Astrocyte (in vitro differentiated cells and primary cell): ENCODE measurements at places on chromosomes 5 and 9.

DNA sequence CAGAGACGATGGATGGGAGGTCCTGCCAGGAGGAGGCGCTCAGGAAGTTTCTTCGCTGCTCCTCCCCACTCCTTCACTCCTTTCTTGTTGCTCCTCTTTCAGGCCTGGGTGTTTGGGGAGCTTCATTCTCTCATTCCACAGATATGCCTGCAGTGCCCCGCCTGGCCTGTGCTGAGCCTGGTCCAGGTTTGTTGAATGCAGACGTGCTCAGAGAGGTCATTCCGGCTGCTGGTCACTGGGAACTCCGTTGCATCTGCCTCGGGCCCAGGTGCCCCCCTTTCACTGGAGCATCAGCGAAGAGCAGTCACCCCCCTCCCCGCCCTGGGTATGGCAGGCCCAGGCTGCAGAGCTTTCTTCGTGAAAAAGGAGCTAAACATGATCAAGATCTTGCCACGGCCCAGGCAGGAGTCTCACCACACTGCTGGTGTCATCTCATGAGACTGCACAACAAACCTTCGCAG lies 15.5 kb downstream of the SURF6 start:
- no peak for DNase-seq

DNA sequence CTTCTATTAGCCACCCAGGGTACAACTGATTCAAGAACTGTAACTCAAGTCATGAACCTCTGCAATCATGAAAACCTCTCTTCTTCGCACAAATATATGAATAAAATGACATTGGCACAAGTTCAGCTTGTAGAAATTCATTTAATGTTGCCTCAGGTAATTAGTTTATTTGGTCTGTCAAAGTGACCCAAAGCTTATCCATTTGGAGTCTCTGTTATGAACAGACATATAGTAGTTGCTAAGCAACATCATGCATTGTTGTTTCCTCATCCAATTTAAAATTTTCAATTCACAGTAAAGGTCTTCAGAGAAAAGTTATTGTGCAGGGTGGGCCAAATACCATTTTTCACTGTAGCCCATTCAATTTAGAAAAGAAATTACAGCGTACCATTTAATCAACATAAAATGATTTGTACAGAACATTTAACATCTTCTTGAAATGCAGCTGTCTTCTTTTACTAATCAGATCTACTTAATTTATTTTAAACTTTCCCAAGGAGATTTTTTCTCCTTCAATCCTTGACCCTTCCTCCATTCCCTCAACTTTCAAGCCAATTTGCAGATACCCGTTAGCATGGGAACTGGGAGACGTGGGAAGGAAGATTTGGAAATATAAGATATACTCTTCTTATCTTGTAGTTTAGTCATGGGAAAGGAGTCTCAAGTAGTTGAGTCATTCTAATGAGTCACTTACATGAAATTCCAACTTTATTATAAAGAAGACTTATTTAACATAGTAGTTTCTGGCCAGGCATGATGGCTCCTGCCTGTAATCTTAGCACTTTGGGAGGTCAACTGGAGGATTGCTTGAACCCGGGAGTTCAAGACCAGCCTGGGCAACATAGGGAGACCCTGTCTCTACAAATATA lies 231.3 kb downstream of the ATPSCKMT start:
- DNase-seq: peak; percentile 97

- peak; percentile 83 for DNase-seq
These were observed at the start of gene MSX2 for GRCh38 chr5:174724484-174725260. Gene MSX2, plus strand, starts transcription at chr5:174724582. Its CDS starts 78 bp downstream, at chr5:174724660.

GRCh38 chr9:97763874-97764273 lies 66.7 kb upstream of the XPA start:
- no peak for DNase-seq

DNA sequence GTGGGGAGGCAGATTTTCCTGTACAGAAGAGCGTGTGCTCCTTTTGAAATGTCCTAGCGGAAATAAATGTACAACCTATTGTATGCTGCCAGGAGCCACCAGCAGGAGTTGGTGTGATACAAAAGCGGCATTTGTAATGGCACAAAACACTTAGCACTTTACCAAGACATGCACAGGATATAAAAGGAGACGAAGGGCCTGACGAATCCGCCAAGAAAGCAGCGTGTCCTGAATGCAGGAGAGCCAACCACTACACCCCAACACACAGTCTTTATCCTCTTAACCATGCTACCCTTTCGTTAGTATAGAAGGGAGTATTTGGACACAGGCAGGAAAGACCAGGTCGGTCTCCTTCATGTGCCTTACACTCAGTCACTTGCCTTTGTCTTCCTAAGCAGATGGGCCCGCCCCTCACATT lies 218.1 kb downstream of the TRIM32 start:
- DNase-seq: no peak

GRCh38 chr5:144465441-144465840 lies 294.8 kb downstream of the KCTD16 start:
- peak; percentile 44 for DNase-seq

DNA sequence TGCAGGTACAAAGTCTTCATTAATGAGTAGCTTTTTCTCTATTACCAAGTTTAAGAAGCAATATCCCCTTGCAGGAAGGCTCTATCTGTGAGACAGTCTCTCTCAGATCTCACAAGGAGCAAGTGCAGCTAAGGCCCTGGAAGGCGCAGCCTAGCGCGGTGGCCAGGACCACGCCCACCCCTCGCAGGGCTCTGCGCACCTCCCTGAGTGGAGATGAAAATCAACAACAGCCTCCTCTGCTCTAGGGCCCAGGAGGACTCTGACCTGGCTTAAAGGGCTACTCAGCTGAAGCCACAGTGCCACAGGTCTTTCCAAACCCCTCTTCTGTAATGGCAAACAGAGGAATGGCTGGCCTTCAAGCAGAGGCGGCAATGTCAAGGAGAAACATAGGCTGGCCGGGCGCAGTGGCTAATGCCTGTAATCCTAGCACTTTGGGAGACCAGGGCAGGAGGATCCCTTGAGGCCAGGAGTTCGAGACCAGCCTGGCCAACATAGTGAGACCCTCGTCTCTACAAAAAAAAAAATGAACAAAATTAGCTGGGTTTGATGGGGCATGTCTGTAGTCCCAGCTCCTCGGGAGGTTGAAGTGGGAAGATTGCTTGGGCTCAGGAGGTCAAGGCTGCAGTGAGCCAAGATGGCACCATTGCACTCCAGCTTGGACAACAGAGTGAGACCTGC lies 11.9 kb downstream of the SEC16A start:
- no peak for DNase-seq

- no peak for DNase-seq
These were observed 1.6 kb downstream of the DCTN4 start for GRCh38 chr5:150757087-150757649.

DNA sequence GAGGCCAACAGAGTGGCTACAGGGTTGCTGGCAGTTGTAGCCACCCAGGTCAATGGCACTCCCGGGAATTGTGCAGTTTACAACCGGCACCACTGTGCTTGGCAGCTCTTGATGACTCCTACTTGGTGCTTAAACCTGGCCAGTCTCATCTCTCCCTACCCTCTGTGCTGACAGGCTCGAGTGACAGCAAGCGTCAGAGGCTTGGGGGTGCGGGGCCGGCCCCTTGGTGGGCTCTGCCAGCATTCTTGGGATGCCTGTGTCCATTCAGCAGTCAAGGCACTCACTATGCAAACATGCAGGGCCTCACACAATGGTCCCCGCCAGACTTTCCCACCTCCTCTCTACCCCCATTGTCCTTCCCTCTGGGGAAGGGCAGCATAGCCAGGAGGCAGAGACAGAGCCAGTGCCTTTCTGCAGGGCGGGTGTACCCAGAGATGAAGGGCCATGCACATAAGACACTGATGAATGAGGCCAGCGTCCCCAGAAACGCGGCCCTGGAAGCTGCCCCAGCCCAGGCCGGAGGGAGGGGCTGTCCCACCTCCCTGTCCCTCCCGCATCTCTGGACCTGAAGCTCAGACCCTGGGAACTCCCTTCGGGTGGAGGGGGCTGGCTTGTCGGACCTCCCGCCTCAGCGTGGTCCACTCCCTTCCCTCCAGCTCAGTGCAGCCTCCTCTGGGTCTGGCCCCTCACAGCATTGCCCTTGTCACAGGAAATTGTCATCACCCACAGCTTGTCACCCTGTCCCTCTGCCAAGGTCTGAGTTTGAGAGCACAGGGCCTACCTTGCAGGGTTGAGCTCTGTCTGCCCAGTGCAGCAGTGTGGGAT lies 26.4 kb upstream of the NOTCH1 start:
- DNase-seq: peak; percentile 70

GRCh38 chr9:98226957-98227356 lies 28.5 kb downstream of the TBC1D2 start:
- no peak for DNase-seq

GRCh38 chr9:81666123-81666522 lies 23.2 kb downstream of the TLE1 start:
- peak; percentile 43 for DNase-seq

- peak; percentile 54 for DNase-seq
These were observed 36.2 kb downstream of the SLC44A1 start for GRCh38 chr9:105280691-105281090.

DNA sequence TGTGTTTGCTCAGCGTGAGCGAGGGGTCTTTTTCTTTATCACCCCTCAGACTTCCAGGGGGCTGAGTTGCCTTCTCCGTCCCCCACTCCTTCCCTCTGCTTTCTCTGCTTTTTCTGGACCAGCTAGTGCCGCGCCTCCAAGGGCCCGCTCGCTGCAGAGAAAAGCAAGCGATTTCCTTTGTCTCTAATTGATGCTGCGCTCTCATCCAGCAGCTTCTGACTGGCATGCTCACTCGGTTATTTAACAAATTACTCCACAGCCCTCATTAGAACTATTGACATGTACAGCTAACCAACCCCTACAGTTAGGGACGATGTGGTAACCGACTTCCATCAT lies 288.0 kb downstream of the ELAVL2 start:
- no peak for DNase-seq

DNA sequence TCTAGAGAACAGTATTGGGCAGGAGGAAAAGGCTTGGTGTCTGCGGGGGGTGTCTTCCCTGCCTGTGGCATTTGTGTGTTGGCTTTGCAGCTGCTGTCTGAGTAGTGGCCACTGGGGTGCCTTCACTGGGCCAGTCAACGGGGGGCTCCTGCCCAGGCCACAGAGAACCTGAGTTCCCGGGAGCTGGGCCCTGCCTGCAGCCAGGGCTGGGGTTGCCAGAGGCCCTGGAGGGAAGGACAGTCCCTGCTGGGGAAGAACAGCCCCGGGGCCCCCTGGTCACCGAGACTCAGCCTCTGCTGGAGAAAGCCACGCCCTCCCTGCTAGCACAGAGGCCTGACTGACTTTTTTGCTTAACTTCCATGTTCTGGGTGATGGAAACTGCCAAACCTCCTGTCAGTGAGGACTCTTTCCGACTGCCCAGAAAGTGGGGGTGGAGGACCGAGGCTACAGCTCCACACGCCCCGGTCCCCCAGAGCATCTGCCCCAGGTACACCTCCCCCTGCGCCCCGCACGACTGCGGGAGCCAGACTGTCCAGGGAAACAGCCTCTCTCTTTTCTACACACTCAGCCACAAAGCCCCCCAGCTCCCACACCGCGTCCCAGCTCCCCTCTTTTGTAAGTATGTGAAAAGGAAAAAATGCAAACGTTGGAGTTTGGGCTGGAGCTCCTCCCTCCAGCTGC lies 133.4 kb downstream of the DAB2IP start:
- no peak for DNase-seq

- no peak for DNase-seq
These were observed 343.2 kb downstream of the ACTL7B start for GRCh38 chr9:108512426-108513173.

DNA sequence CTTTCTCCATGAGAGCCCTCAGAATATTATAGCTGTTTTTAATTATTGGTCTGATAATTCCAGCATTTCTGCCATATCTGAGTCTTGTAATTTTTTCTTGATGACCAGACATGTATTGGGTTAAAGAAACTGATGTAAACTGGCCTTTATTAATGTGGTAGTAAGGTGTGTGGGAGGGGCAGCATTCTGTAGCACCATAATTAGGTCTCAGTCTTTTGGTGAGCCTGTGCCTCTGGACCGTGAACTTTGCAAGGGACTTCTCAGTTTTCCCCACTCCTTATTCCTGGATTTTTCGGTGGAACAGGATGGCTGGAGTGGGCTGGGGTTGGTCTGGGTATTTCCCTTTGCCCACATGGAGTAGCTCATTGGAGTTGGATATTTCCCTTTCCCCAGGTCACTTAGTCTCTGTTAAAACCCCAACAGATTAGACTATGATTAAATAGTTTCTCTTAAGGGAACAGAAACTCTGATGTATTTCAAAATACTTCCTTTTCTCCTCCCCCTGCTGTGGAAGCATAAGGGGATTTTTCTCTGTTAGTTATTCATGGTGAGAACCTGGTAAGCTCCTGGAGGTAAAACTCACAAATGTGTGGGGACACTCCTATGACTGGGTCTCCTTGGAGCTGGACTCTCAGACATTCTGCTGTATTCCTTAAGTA lies 52.4 kb downstream of the FSD1L start:
- DNase-seq: no peak

- peak; percentile 50 for DNase-seq
These were observed 209.4 kb upstream of the TLE4 start for GRCh38 chr9:79362100-79363081.

- peak; percentile 8 for DNase-seq
These were observed 31.1 kb upstream of the IQGAP2 start for GRCh38 chr5:76371960-76372322.

GRCh38 chr5:149410721-149411432 lies 31.8 kb upstream of the IL17B start:
- DNase-seq: no peak

DNA sequence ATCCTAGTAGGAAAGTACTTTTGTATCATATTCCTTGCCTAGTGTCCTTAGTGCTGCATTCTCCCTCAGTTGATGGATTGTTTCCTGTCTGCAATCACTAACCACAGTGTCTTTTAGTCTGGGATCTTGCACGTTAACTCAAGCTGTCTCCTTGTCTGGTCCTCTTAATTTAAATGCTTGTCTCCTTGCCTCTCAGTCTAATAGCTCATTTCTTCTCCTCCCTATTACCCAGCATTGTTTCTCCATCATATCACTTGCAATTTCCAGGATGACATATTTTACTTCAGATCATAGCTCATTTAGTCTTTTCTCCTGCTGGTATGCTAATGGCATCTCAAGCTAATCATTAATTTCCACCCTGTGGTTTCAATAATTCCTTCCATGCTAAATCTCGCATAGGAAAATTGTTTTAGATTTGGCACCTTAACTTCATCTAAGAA lies 2052.0 kb upstream of the C9orf72 start:
- DNase-seq: peak; percentile 56

- no peak for DNase-seq
These were observed 321.7 kb upstream of the TNC start for GRCh38 chr9:115439641-115440040.

DNA sequence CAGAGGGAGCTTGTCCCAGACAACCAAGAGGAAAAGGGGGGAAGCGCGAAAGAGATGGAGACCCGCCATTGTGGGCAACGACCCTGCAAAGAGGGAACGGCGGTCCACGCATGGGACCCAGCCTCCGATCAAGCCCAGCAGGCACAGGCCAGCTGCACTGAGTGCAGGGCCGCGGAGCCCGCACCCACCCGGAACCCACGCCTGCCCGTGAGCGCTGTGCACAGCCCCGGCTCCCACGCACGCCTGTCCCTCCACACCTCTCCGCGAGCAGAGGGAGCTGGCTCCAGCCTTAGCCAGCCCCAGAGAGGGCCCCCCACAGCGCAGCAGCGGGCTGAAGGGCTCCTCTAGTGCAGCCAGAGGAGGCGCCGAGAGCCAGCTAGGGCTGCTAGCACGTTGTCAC lies 416.5 kb downstream of the DMRTA1 start:
- no peak for DNase-seq

- no peak for DNase-seq
These were observed 326.6 kb downstream of the EBF1 start for GRCh38 chr5:158773161-158773560.

- peak; percentile 7 for DNase-seq
These were observed 136.9 kb upstream of the FBN2 start for GRCh38 chr5:128674837-128675446.
